NCI-H1092 (cell line): ENCODE measurements at places on chromosomes 7 and 10.

- DNase-seq, result no peak
Measured at GRCh38 chr10:12195281-12195602, 449 bp downstream of the NUDT5 start.

- DNase-seq, result no peak
Measured at GRCh38 chr7:20444030-20444800, 113.5 kb downstream of the ITGB8 start.

- DNase-seq, result no peak
Measured at GRCh38 chr10:69363666-69364065, 53.1 kb downstream of the TACR2 start.

- no peak for DNase-seq
Measured at GRCh38 chr7:156050636-156051569, 238.6 kb upstream of the SHH start.

DNA sequence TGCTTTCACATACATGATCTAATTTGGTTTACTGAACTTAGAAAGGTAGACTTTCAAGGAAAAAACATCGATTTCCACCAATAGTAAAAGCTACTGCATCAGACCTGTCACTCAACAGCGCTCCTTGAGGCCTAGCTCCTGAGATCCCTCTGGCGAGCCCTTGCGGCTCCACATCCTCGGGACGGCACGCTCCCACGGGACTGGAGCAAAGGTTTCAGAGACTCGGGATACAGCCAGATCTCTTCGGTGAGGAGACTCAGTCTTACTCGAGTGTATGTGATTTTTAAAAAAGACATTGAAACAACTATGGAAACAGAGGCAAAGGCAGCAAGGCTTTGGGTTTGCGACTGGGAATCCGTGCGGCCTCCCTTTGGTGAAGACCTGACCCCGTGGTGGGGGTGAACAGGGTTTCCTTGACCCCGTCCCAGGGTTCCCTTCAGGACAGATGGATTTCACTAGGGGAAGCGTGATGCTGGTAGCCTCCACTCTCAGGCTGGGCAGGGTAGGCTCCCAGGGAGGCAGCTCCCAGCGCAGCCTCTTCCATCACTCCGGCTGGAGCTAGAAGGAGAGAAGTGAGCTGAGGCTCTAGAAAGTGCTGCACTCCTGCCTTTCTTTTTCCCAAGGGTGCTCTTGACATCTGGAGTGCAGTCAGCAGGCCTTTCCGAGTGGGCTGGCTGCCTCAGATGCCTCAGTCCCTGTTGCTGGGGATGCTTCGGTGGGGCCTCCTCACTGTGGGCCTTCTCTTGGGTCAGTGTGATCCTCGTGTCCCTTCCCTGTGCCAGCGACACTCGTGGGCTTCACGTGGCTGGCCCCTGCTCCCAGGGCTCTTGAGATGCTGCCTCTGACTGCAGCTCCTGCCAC lies 5.8 kb upstream of the ATP6V0E2 start:
- no peak for DNase-seq
